ENCODE measurements at places on chromosomes 12 and 14.

GRCh38 chr12:124720004-124720680 is 143.5 kb downstream of the SCARB1 start:
- DNase-seq: no peak

- no peak for DNase-seq
These were observed 7.0 kb upstream of the KRAS start for GRCh38 chr12:25257590-25258324.

GRCh38 chr12:50637870-50638481 is 125.9 kb upstream of the ATF1 start:
- DNase-seq: no peak

DNA sequence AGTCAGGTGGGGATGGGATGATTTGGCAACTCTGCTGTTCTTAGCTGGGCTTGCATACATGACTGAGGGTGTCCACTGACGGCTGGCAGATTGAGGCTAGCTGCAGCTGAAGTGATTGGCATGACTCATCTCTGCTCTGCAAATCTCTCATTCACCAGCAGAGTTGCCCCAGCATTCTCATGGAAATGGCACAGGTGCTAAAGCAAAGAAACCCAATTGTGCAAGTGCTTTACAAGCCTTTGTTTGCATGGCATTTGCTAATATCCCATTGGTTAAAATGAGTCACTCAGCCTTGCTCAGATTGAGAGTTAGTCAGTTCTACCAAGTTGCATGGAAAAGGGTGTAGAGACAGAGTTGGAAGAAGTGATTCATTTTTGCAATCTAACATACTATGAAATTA is 389.7 kb upstream of the FAR2 start:
- no peak for DNase-seq

All from AG09319 (cell line).